Activated T-cell treated with anti-CD3 and anti-CD28 coated beads for 1 hour (primary cell): ENCODE measurements at places on chromosomes 2 and 18.

- no peak for DNase-seq
Observed at GRCh38 chr2:122100756-122101155, 345.3 kb downstream of the TSN start.

GRCh38 chr2:70966681-70967080 lies 11.7 kb upstream of the ANKRD53 start:
- DNase-seq, result no peak

DNA sequence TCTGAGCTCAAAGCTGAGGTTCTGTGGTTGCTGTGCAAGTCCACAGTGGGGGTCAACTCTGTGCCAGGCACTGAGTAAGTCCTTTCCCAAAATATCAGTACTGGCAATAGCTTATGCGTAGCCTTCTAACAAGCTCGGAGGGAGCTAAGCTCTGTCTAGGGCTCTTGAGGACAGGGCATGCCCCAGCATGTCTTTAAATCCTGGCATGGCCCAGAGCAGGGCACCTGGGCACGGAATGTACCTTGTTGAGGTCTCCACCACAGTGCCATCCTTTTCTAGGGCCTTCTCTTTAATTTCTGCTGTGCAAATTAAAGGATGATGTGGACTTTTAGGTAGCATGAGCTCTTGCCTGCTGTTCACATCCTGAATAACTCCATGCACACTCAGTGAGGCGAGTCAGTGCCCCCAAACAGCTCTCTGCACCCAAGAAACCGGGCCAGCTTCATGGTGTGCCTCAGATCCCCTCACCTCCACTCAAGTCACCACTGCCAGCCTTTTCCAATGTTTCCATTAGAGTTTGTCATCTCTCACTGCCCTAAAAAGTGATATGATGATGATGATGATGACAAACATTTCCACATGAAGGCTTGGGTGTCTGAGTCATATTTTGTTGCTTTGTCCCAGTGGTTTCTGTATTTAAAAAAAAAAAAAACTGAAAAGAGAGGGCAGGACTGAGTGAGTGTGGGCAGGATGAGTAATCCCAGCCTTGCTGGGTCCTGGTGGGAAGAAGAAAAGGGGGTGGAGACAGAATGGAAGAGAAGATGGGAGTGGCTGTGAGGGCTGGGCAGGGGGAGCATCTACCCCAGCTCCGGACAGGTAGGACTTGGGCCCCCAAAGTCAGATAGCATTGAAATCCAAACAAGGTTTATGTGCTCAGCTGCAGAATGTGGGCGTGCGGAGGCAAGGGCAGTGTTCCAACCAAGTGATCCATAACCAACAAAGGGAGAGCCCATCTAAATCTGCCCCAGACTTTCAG lies 78.9 kb downstream of the ZBTB7C start:
- no peak for DNase-seq

DNA sequence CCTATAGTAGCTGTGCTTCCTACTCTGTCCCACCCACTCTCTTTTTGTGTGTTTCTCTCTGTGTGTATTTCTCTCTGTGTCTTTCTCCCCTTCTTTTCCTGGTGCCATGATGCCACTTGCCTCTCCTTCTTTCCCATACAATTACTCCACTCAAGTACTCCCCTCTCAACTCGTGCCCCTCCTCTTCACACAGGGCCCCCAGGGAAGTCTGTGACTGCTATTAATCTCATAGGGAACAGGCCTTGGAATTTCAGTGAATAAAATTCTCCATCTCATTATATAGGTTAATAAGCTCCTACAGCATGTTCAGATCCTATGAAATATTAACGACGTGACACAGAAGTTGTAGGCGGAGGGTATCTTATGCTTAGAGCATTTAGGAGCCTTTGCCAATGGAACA lies 205.9 kb upstream of the EPHA4 start:
- DNase-seq, result no peak

- DNase-seq, result no peak
Observed at GRCh38 chr2:146506851-146507250, 1338.0 kb upstream of the ACVR2A start.

- no peak for DNase-seq
Observed at GRCh38 chr18:9596226-9596625, 18.1 kb downstream of the PPP4R1 start.

DNA sequence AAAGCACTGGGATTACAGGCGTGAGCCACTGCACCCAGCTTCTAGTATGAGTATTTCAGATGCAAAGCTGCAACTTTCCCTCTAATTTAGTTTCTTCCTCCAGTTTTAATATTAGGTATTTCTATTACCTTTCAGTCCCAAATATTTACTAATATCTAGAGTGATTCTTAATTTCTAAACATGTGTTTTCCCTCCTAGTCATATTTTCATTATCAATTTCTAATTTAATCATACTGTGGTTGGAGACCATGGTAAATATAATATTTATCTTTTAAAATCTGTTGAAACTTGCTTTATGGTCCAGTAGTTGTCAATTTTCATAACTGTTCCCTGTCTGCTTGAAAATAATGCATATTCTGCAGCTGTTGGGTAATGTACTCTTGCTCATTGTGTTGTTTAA lies 245.9 kb upstream of the REV1 start:
- DNase-seq, result no peak

DNA sequence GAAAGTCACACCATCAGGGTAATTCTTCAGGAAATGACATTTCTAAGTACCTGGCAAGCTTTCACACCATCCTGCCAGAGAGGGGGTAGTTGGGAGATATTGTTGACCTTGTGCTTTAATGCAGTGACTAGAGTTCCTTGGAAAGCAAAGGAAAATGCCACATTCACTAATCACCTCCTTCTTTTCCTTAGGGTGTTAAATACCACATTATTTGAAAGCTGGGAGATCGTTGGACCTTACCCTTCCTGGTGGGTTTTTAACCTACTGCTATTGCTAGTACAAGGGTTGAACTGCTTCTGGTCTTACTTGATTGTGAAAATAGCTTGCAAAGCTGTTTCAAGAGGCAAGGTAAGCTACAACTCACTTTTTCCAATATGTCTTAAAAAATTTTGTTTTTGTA lies 37.0 kb upstream of the NOSTRIN start:
- no peak for DNase-seq

DNA sequence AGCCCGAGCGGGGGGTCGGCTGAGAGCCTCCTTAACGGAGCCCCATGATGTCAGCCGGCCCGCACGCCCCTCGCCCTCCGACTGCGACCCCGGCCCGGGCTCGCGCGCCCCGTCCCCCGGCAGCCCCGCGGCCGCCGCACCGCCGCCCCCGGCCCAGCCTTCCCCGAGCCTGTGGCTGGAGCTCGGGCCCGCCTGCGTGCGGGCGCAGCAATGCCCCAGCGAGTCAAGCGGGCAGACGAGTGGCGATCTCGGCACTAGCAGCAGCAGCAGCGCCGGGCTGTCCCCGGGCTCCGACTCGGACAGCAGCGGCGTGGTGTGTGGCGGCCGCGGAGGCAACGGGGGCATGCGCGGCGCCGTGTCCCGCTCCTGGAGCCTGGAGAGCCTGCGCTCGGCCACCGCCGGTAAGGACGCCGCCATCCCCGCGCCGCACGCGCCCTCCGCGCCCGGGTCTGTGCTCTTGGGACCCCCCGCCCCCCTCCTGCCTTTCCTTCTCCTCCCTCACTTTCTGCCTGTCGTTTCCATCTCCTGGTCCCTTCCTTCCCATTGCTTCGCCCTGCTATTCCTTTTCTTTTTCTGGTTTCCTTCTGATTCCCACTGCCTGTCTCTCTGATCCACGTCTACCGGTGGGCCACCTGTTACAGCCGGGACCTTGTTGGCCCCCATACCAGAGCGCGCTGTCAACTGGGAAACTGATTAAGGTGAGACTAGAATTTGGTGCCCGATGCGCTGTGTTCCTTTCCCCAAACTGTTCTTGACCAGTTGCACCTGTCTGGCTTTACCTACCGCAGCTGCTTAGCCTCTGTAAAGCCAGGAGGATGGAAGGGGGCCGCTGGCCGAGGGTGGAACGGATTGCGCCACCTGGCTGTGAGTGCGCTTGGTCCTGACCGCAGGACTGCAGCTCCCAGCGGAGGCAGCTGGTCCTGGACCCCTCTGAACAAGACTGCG lies 127.4 kb downstream of the ARHGEF4 start:
- DNase-seq, result no peak

DNA sequence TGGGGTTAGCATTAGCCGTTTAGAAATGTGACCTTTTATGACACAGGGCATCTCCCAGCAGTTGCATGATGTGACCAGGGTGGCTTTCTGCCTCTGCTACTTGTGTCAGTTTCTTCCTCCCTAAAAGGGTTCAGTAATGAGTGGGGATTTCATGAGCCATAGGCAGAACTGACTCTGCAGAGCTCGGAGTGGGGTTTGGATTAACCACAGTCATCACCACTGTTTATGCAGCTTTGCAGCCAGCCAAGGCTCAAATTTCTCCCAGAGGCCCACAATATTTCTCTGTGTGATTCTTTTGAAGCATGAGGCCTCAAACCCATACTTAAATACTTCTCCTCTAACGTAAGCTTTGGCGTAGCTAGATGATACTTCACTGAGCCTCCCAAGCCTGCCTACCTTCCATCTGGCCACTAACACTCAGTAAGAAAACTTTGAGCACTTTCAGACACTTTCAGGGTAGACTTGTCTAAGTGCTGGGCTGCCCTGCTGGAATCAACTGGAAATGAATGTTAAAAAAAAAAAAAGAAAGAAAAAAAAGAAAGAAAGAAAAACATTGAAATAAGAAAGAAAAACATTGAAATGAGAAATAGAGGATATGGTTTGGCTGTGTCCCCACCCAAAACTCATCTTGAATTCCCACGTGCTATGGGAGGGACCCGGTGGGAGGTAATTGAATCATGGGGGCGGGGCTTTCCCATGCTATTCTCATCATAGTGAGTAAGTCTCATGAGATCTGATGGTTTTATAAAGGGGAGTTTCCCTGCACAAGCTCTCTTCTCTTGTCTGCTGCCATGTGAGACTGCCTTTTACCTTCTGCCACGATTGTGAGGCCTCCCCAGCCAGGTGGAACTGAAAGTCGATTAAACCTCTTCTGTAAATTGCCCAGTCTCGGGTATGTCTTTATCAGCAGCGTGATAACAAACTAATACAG lies 11.5 kb upstream of the LAPTM4A start:
- DNase-seq, result no peak

DNA sequence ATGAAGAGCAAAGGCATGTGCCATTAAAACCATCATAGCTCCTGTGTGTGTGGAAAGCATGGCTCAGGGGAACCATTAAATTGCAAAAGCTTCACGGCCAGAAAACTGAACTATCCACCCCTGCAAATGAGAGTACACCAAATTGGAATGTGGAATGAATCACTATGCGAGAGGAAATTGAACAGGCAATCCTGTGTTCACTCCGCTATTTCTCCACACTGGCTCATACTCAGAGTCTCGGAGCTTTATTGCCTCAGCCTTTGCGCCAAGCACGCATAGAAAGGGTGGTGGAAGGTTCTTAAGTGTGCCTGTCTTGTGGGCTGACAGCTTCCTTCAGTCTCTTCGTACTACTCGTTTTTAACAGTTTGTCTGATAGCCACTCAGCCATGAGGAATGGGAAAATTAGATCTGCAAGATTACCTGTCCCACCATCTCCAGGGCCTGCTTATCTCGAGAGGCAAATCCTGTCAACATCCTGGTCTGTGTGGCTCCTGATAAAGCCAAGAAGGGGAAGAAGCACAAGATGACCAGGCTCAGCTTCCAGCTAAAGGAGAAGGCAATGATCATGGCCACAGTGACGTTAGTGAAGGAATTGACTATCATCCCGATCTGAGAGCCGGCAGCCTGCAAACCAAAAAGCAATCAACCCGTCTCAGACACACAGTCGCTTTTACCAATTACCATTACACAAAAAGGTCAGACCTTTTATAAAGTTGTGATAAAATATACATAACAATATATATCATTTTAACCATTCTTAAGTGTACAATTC lies 34.9 kb downstream of the G6PC2 start:
- no peak for DNase-seq

DNA sequence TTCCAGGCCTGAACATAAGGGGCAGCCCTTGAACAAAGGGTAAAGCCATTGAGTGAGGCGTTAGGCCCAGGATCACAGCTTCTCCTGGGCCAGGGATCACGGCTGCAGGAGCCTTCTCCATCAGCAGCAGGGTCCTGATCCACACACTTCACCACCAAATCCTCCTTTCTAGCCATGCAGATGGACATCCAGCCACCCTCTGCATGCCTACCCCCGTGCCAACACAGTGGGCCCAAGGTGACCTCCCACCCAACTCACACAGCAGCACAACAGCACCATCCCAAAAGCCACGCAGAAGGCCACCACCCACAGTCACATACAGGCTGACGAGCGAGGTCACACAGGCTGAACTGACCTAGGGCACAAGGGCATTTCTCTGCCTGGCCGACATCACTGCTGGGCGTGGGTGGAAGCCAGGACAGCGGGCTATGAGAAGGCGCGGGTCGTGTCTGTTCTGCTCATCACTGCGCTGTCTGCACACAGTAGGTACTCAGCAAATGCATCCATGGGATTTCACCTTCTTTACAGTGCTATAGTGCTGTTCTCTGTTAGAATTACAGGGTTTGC lies 31.2 kb downstream of the TFCP2L1 start:
- no peak for DNase-seq

DNA sequence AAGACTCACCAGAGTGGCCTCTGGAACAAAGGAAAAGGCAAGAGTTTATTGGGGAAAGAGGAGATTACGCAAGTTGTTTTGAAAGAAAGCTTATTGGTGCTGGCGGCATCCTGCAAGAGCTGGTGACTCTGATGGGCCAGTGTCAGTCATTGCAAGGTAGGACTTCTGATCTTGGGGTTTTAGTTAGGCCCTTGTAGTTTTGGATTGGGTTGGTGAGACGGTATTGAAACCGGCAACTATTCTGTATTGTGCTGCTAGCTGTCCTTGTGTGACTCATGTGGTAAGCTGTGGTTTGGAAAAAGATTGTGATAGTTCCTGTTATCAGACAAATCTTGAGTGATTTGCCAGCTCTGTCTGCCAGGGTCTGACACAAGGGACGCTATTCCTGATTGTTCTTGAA lies 159.1 kb upstream of the PIEZO2 start:
- DNase-seq, result no peak

DNA sequence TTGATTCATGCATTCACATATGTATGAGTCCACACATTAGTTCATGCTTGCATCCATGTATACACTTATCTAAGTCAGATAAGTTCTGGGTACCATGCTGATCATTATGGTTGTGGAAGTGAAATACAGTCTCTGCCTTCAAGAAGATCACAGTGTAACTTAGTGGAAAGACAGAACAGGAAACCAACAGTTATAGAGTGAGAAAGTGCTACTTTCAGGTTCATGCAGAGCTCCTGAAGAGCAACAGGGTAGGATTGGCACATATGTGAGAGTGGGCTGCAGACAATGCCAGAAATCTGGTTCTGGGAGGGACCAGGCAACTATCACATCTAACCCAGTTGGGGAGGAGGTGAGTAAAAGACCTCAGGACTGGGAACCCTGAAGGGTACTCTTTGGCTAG lies 35.4 kb upstream of the PGAP1 start:
- no peak for DNase-seq
